ENCODE measurements at places on chromosomes 2 and 18.

DNA sequence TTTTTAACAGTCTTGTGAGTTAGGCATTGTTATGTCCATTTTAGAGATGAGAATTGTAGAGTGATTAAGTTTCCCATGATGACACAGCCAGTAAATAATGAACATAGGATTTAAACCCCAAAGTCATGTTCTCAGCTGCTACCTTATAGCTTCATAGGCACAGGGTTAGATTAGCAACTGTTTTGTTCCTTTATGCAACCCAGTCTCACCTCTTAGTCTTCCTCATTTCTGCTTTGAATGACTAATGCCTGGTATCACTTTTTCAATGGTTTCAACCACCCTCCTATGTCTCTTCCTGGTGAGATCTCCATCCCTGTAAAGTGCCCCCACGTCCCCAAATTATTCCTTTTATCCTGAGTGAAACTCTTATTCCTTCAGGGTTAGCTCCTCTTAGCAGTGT lies 44.3 kb downstream of the MFSD6 start:
- DNase-seq: no peak

- no peak for DNase-seq
These were observed 88.1 kb downstream of the ASXL2 start for GRCh38 chr2:25790074-25790790.

- peak; percentile 77 for DNase-seq
These were observed 54.7 kb downstream of the SPRED2 start for GRCh38 chr2:65377556-65378192.

- DNase-seq: no peak
These were observed 685.1 kb downstream of the NRXN1 start for GRCh38 chr2:50346629-50347357.

GRCh38 chr2:74205596-74205995 lies 7.2 kb downstream of the MTHFD2 start:
- DNase-seq: no peak

- DNase-seq: no peak
These were observed 172.6 kb downstream of the PRPF40A start for GRCh38 chr2:152544638-152545037.

DNA sequence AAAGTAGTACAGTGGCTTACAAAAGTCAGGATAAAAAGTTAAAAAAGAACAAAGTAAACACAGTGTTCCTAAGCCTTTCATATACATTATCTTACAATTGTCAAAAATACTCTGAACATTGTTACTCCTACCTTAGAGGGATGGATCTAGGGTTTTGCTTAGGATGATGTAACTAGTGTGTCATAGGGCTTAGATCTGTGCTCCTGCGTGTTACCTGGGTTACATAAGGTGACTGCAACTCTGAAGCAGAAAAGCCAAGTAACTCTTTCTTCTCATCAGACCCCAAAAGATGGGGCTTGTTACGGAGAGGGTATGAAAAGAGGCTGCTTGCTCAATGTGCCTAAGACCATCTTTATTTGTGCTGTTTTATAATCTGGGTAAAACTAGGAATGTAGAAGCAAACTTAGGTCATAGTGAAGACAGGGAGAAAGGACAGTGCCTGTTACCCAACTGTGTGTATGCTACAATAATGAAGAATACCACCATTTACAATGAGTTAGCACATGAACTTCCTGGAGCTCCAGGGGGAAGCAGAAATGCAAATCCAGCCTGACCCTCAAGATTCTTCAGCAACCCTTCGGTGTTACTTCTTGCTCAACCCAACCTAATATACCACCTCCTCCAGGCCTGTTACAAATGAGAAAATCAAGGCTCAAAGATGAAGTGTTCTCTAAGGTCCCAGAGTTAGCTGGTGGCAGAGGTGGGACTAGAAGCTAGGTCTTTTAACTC lies 42.0 kb upstream of the STK17B start:
- peak; percentile 25 for DNase-seq

GRCh38 chr2:94982675-94983074 lies 42.8 kb upstream of the MAL start:
- DNase-seq: no peak

DNA sequence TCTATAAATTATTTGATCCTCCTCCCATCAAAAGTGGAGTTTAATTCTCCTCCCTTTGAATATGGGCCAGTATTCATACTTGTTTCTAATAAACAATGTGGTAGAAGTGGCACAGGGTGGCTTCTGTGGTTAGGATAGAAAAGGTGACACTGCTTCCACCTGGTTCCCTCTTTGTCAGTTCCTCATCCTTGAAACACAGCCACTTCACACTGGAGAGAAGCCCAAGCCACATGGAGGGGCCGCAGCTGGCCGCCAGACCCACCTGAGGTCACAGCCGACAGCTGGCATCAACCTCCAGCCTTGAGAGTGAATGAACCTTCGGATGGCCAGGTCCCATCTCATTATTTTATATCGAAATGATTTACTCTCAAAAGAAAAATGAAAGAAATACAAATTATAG lies 27.5 kb upstream of the SLC66A3 start:
- no peak for DNase-seq

DNA sequence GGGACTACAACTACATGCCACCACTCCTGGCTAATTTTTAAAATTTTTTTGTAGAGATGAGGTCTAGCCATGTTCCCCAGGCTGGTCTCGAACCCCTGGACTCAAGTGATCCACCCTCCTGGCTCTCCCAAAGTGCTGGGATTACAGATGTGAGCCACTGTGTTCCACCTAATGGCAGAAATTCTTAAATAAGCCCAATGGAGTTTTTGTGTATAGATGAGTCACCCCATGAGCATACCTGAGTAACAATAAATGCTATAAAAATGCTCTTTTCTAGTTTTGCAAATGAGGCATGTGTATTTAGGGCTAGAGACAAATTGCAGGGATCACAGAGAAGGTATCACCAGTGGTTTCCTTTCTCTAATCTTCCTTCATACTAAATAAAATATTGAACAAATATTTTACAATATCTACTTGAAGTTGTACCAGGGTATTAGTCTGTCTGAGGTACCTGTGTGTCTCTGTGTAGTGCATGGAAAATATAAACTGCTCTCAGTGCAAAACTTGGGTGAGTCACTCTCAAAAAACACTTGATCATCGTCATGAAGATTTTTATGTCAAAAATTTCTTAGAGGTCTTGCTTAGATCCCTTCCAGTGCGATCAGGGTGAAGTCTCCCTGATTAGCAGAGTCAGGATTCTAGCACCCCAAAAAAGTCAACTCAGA lies 337.1 kb upstream of the MMADHC start:
- DNase-seq: no peak

GRCh38 chr2:127829845-127830246 lies 18.9 kb upstream of the WDR33 start:
- DNase-seq: no peak

GRCh38 chr2:200590090-200590489 lies 4.3 kb downstream of the AOX1 start:
- DNase-seq: no peak

DNA sequence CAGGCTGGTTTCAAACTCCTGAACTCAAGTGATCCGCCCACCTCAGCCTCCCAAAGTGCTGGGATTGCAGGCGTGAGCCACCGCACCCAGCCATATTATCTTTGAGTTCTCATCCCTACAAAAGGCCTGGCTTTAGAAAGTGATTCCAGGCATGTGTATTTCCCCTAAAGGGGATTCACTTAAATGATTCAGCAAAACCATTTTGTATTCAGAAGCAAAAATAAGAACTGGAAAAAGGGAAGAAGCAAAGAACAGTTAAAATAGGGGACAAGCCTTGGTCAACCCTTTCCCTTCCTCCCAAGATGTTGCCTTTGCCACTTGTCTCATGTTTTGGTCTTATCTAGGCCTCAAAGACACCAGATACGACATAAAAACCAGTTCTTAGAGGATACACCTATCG lies 10.5 kb downstream of the TM4SF20 start:
- peak; percentile 11 for DNase-seq

GRCh38 chr18:45553723-45554388 lies 61.4 kb upstream of the SLC14A2 start:
- no peak for DNase-seq

DNA sequence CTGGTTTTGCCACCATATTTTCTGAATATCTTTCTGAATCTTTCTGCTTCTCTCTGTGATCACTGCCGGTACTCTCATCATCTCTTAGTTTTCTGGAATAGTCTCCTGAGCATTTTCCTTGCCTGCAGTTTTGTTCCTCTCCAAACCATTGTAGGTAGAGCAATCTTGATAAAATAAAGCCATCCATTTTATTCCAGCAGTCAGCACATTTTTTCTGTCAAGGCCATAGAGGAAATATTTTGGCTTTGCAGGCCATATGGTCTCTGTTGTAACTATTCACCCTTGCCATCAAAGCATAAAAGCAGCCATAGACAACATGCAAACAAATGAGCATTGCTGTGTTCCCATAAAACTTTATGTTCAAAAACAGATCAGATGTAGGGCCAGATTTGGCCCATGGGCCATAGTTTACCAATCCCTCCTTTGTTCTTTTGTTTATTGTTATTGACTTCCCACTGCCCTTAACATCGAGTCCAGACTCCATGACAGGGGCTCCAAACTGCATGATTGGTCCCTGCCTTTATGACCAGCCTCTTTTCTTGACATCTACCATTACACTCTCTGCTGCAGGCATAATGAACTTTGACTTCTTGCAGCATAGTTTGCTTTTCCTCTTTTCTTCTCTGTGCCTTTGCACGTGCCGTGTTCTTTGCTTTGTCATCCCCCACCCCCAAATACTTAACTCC lies 29.8 kb downstream of the TMEM87B start:
- DNase-seq: peak; percentile 32

DNA sequence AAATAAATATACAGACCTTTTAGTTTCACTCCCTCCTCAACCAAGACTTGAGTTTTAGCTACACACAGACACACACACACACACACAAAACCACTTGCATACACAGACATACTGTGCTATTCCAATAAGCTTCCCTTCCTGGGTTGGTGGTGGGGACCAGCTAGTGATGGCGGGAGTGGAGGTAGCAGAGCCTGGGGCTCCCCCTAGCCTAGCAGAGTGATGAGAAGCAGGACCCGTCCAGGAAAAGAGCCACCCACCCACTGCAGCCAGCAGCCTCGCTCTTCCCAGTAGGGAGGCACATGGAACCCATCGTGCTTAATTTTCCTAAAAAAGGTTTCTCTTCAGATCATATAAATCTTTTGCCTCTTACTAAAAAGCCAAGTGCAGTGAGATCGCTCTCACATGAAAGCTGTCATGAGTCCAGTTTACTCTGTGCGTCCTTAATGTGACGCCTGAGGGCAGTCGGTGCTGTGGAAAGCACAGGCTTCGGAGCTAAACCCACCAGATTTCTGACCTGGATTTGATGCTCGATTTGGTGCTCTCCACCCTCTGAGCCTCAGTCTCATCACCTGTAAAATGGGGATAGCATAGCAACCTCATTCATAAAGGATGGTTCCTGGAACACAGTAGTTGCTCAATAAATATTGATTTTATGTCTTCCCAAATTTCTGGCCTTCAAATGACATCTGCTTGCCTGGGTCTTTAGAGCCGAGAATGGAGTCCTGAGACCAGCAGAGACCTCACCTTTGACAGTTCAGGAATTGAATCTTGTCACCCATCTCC lies 60.1 kb upstream of the YWHAQ start:
- DNase-seq: no peak

Measured in suppressor macrophage (primary cell).